Activated CD8-positive, alpha-beta memory T cell treated with anti-CD3 and anti-CD28 coated beads, Interleukin-2, amount 10 ng/mL, durations not matched to agents 7 days and 5 days (primary cell): ENCODE measurements at places on chromosomes 12 and 14.

GRCh38 chr14:51691176-51691575 is 39.5 kb downstream of the FRMD6 start:
- no peak for DNase-seq

- no peak for DNase-seq
These were observed 42.1 kb upstream of the CHGA start for GRCh38 chr14:92880851-92881250.

DNA sequence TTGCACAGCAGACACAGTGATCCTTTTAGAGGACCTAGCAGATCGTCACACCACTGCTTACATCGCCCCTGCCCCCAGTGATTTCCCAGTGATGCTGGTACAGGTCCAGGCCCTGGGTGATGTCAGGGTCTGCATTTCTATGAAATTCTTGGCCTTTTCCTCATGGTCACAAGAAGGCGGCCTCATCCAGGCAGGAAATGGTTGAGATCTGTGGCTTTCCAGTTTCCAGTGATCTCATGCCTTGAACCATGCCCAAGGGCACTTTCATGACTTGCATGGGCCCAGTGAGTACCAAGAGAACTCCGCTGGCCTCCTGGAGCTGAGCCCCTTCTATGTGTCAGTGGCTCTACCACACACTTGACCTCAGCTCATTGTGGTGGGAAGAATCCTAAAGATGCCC is 41.9 kb upstream of the BDKRB2 start:
- no peak for DNase-seq

GRCh38 chr12:25433581-25434325 is 119.3 kb downstream of the LMNTD1 start:
- DNase-seq, result no peak

DNA sequence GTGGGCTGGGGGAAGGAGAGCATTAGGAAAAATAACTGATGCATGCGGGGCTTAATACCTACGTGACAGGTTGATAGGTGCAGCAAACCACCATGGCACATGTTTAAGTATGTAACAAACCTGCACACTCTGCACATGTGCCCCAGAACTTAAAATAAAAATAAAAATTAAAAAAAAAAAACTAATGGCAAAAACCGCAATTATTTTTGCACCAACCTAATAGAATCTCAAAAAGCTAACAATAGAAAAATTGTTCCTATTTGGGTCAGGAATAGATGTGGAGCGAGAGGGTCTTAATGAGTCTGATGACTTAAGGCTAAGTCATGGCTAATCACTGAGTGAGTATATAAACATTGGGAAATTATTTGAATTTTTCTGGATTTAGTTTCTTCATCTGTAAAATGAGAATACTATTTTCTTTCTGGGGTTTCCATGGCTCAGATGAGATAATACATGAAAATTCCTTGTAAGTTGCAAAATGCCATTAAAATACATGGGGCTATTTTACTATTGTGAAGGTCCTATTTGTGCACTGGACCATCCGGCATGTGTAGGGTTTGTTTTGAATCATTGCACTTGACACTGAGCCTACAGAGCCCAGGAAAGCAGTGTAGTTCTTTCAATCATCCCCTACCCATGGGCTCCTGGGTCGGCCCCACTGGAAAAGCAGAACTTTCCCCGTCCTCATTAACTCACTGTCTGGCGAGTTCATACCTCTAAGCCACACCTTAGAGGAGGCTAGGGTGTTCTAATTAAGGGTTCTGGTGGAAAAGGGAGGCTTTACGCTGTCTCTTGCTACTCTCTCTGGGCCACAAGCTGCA is 164.1 kb upstream of the NTF3 start:
- no peak for DNase-seq

DNA sequence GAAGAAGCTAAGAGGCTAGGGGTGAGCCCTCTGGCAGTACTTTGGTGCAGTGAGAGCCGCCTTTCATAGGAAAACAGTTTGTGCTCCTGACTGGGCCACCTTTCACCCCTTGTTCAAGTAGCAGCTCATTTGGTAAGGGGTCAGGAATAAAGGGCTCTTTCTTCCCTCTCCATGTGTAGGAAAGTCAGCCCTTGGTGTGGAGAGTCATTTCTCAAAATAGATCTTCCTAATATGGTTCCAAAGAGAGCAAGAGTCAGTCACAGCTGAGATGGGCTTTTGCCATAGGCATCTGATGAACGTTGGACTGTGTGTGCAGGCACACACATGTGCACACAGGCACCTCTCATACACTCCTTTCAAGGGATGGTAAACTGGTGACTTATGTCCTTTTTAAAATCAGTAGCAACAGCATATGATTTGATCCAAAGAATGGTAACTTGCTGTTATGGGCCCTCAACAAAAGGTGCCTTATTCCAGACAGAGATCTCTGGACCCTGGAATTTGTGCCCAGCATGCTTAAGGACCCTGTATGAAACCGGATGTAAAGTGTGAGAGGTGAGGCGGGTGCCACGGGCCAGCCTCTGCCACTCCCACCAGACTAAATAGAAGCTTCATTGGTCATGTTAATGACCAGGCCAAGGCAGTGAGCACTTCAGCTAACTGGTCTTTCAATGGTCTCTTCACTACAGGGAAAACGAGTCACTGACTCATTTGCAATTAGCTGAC is 16.7 kb upstream of the RIC8B start:
- no peak for DNase-seq

- no peak for DNase-seq
These were observed 23.2 kb downstream of the GALNT9 start for GRCh38 chr12:132305991-132306884.

DNA sequence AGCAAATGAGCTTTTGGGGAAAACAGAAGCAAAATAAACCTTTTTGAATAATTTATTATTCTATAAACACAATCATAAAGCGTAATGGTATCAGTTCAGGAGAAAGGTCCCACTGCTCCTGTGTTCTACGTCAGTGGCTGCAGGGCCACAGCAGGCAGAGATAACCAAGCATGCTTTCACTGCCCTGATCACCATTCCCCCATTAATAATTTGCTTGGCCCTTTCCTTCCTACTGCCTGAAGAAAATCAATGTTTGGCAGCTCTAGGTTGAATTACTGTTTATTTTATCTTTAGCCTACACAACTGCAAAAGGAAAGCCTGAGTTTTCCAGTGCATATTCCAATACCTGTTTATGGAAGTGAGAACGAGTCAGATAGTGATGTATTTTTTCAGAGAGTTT is 369.9 kb downstream of the DIO2 start:
- no peak for DNase-seq

DNA sequence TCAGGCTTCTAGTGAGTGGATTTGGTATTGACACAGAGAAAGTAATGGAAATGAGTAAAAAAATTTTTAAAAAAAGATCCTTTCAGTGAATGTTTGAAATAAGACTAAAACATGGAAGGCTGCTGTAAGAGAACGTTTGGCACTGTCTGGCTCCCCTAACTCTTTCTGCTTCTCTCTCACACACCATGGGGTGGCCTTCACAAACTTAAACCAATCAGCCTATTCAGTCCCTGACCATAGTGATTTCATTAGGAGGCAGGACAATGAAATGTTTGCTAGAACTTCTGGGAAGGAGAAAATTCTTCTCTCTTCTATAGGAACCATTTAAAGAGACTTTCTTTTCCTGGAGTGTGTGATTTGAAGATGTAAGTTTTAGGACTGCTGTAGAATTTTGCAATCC is 84.2 kb upstream of the GRIN2B start:
- DNase-seq, result no peak

GRCh38 chr14:94081386-94081820 is 293 bp downstream of the IFI27L1 start:
- no peak for DNase-seq
